Activated CD4-positive, alpha-beta T cell treated with anti-CD3 and anti-CD28 coated beads for 24 hours (primary cell): ENCODE measurements at places on chromosomes 7 and 10.
A peak's percentile ranks its signal among the peaks of the same experiment; 100 is the strongest.

- no peak for DNase-seq
Observed at GRCh38 chr7:53001221-53001620, 34.2 kb upstream of the POM121L12 start.

GRCh38 chr10:52633266-52633665, 139.3 kb downstream of the MBL2 start:
- DNase-seq, result no peak

GRCh38 chr10:75140246-75140645, 28.8 kb downstream of the SAMD8 start:
- DNase-seq, result no peak

DNA sequence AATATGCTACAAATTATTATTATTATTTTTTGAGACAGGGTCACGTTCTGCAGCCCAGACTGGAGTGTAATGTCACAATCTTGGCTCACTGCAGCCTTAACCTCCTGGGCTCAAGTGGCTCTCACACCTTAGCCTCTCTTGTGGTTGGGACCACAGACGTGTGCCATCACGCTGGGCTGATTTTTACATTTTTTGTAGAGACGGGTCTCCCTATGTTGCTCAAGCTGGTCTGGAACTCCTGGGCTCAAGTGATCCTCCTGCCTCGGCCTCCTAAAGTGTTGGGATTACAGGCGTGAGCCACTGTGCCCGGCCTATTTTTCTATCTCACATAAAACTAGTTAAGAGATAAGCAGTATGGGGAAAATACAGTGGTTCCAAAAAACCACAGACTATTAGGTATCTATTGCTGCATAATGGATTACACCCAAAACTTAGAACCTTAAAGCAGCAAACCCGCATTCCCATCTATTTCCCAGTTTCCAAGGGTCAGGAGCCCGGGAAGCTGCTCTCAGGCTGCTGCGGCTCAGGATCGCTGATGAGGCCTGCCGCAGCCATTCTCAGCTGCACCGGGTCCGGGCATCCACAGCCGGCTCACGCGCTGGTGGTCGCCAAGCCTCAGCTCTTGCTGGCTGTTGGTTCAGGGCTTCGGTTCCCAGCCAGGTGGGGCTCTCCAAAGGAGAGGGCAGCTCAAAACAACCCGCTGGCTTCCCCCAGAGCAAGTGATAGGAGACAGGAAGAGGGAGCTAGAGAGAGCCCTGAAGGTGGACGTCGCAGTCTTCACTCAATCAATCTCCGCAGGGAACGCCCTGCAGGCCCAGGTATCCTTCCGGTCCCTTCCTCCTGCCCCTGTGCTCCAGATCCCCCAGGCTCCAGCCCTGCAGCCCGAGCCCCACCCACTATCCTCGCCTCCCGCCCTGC, 128.2 kb downstream of the UBE2H start:
- peak; percentile 4 for DNase-seq

GRCh38 chr7:155950898-155951553, 138.8 kb upstream of the SHH start:
- no peak for DNase-seq

DNA sequence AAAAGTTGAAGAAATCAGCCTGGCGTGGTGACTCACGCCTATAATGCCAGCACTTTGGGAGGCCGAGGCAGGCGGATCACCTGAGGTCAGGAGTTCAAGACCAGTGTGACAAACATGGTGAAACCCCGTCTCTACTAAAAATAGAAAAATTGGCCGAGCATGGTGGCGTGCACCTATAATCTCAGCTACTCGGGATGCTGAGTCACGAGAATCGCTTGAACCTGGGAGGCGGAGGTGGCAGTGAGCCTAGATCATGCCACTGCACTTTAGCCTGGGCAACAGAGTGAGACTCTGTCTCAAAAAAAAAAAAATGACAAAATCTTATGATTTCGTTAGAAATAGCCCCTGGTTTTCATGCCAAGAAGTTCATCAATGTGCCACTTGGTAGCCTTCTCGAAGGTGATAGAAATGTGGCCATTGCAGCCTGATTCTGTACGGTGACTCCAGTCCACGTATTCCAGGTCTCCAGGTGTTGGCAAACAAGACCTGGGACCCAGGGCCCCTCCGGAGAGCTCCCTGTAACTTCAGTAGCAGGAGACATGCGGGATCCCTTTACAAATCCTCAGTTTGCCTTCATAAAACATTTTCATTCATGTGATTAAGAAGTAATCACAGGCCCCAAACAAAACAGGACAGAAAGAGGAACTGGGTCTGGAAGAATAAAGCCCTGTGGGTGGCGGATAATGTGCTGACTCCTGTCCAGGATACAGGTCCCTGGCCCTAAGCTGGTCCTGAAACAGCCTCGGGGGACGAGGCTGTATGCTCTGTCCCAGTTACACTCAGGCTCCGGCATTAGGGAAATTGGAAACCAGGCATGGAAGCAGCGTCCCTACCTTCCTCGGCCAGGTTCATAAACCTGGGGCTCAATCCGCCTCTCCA, 207.3 kb upstream of the SH2B2 start:
- DNase-seq, result no peak

DNA sequence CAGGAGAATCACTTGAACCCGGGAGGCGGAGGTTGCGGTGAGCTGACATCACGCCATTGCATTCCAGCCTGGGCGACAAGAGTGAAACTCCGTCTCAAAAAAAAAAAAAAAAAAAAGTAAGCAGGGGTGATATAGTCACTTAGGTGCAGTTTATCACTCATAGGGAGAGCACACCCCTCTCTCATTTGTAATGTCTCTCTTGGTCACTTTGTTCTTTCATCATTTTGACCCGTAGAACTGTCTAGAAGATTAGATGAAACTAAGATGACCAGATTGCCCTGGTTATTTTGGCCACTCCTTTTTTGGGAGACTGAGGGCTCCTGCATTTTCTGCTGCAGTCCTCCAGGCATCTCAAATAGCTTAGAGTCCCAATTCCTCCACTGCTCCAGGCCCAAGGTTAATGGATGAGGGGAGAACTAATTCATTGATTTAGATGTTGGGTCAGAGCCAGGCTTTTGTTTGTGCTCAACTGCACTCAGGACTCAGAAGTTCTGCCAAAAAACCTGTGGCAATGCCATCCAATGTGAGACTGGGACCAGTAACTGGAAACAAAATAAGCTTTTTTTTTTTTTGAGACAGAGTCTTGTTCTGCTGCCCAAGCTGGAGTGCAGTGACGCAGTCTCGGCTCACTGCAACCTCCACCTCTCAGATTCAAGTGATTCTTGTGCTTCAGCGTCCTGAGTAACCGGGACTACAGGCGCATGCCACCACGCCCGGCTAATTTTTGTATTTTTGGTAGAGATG, 50.0 kb upstream of the CAMK1D start:
- DNase-seq, result no peak

DNA sequence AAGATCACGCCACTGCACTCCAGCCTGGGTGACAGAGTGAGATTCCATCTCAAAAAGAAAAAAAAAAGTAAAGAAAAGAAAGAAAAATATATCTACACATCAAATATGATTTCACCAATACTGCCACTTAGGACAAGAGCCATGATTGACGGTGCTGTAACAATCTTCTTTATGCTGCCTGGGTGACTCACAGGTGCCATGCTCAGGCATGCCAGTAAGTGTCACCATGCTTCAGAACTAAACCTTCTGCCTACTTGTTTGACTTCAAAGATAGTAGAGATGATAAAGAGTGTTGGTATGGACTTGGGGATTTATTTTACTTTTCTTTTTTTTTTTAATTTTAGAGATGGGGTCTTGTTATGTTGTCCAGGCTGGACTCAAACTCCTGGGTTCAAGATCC, 33.6 kb upstream of the DNMBP start:
- no peak for DNase-seq

DNA sequence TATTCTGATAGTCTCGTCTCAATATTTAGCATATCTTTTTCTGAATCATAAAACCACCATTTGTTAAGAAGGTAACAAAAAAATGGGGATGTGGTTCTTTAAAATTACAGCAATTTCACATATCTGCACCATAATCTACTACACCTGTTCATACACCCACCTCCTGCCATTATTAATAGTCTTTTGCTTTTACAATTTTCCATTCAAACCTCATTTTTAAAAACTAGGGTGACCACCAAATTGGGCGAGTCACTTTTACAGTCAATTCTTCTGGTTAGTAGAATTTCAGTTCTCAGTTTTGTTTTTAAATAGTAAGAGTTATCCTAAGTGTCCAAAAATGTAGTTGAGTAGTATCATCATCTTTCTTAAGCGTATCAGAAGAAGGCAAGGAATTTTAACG, 48.4 kb upstream of the GSAP start:
- no peak for DNase-seq

GRCh38 chr10:107561136-107561650, 396.7 kb upstream of the SORCS1 start:
- no peak for DNase-seq

GRCh38 chr10:110655320-110655719, 11.2 kb downstream of the RBM20 start:
- DNase-seq, result no peak
